SK-N-SH (cell line): ENCODE measurements at places on chromosomes 5 and 9.

DNA sequence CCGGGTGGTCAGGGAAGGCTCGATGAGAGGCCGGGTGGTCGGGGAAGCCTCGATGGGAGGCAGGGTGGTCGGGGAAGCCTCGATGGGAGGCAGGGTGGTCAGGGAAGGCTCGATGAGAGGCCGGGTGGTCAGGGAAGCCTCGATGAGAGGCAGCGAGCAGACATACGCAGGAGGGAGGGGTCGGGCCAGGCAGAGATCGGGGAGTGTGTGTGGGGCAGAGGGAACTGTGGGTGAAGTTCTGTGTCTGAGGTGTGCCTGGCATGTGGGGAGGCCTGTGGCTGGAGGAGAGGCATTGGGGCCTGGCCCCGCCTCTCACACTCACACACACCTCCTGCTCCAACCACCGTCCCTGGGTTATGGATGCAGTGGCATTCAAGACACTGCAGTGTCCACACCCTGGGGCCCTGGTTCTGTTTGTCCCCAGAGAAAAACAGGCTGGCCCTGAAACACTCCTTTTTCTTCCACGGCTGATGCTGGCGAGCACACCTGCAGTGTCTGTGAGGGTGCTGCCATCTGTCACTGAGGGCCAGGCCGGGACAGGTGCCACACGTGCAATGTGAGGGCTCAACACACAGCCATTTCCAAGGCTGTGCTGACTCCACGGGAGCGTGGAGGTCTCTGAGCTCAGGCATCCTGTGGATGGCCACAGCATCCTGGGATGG lies 6.5 kb upstream of the PLEKHG4B start:
- no peak for DNase-seq

DNA sequence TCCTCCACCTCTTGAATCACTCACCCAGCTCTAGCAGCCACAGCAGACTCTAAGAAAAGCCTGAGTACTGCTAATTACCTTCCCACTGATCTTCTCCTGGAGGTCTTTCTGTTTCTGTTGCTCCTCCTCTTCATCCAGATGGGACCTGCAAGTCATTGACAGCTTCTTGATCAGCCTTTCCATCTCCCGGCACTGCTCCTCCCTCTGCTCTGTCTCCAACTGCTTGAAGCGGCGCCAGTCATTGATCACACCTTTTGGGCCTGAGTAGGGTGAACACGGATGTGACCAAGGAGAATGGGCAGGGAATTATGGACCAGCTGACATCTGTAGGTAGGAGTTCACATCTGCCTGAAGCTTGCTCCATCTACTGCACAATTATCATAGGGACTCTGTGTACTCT lies 5.5 kb downstream of the PDCL start:
- no peak for DNase-seq

DNA sequence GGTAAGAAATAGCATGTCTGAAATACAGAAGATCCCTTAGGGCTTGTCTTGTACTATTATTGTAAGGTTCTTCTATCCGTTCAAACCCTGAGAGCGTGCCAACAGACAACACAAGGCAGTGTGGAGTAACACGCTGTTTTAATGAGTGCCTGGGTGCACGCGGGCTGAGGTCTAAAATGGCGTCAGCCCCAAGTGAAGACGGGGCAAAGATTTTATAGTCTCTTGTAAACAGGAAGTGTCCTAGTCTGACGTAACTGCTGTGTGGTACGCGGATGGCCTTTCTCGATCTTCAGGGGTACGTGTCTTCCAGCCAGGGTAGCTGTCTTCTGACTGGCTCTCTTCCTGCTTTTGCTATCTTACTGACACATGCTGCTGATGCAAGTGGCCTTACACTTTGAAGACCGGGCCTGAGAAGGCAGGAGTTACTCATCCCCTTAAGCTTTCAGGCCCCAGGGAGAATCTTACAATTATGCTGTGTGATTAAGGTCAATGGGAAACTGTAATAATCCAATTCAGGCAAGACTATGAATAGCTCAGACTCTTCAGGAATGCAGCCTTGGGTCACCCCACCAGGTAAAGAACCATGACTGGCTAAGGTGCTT lies 1812.0 kb upstream of the CDH9 start:
- DNase-seq = no peak

- no peak for DNase-seq
Measured at GRCh38 chr5:43774881-43775399, 172.0 kb downstream of the NNT start.

DNA sequence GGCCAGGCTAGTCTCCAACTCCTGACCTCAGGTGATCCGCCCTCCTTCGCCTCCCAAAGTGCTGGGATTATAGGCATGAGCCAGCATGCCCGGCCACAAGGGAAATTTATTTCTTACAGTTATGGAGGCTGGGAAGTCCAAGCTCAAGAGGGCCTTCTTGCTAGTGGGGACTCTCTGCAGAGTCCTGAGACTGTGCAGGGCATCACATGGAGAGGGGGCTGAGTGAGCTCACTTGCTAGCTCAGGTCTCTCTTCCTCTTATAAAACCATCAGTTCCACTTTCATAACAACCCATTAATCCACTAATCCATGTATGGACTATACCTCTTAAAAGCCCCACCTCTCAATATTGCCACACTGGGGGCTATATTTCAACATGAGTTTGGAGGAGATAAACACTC lies 5.1 kb upstream of the SPIN1 start:
- DNase-seq = no peak

DNA sequence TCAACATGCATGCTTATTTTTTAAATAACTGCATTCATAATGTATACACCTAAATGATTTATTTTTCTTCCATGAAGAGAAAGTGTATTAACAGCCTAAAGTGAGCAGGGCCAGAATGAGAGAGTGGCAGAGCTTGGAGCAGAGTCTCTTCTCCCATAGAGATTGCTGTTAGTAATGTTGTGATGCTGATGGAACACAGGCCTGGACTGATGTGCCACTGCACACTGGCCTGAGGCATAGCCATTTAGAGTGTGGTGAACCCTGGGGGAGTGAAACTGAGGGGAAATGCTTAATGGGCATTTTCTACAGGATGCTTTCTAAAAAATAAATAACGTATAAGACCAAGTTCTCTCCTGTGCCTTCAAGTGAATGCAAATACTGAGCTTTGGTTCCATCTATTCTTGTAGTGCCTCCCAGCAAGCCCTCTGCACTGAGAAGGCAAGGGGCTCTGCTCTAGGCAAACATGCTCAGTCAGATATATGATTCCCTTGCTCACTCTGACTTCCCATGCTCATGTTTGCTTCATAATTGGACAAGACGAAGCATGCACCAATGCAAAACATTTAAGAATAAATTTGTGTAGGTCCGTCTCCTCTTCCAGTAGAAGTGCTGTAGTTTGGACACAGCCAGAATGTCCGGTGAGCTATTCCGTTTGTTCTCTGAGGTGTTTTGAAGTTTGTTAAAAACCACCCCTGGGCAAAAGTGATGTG lies 185.7 kb downstream of the PBX3 start:
- DNase-seq = no peak

- no peak for DNase-seq
Measured at GRCh38 chr5:171596391-171596878, 177.0 kb downstream of the FGF18 start.

- no peak for DNase-seq
Measured at GRCh38 chr5:83527722-83528438, 56.3 kb downstream of the VCAN start.

DNA sequence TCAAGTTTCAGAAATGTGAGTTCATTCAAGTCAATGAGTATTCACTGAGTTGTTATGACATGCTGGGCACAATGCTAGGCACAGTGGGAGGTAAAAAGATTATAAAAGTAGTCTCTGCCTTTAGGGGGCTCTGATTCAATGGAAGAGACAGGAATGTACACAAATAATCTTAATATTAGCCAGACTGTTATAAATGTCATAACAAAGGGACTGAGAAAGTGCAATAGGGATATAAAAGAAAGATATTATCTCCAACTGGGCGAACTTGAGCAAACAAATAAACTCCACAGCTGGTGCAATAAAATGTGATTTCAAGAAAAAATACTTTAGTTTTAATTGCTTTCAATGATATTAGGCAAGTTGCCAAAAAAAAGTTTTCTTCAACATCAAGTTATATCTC lies 755.2 kb downstream of the BRINP1 start:
- DNase-seq = no peak

- DNase-seq = no peak
Measured at GRCh38 chr5:103505581-103506305, 56.8 kb downstream of the NUDT12 start.

DNA sequence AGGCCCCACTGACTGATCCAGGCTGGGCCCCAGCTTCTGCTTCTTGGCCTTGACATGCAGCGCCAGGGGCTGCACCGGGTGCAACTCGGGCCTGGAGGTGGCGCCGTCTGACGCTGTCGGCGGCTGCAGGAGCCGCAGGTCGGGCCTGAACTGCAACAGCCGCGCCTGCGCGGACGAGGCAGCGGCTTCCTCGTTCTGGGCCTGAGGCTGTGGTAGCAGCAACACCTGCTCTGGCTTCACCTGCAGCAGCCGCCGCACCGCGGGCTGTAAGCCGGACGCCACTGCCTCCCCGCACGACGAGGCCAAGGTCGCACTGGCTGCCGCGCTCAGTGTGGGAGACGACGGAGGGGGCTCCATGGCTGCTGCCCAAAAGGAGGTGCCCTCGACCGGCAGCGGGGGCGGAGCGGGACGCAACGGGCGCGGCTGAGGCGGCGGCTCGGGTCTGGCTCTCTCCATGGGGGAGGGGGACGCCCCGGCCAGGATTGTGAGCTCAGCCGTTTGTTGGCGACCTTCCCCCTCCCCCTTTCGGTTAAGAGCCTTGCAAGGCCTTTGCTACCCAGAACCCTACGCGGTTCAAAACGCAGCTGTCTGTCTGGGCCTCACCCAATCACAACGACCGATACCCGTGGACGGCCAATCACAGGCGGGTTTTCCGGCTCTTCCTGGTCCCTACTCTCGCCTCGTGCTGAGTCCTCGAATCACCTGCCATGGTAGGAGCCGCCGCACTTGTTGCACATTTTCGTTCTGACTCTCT lies 438 bp downstream of the SOX30 start:
- no peak for DNase-seq

GRCh38 chr9:32573821-32574220 lies 862 bp upstream of the NDUFB6 start:
- no peak for DNase-seq

- no peak for DNase-seq
Measured at GRCh38 chr5:126358525-126358924, 64.7 kb upstream of the GRAMD2B start.

GRCh38 chr9:127778280-127779135 lies at the start of gene SH2D3C:
SH2D3C (minus strand) TSS chr9:127778666; CDS start chr9:127778627, 39 bp downstream.
- no peak for DNase-seq

DNA sequence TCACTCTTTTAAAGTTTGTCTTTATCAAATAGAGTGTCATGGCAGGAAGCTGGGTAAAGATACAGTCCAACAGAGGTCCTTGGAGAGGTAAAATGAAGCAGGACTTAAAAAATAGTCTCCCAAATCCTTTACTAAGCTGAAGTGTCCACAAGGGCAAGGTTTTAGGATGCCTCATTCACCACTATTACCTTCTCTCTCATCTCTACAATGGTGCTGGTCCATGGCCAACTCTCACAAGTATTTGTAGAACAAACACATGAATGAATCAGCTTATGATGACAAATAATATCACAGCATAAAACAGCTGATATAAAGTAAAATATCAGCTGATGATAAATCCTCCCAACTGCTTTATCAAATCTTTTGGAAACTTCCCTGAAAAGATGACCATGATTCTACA lies 162.3 kb upstream of the ZNF462 start:
- no peak for DNase-seq

DNA sequence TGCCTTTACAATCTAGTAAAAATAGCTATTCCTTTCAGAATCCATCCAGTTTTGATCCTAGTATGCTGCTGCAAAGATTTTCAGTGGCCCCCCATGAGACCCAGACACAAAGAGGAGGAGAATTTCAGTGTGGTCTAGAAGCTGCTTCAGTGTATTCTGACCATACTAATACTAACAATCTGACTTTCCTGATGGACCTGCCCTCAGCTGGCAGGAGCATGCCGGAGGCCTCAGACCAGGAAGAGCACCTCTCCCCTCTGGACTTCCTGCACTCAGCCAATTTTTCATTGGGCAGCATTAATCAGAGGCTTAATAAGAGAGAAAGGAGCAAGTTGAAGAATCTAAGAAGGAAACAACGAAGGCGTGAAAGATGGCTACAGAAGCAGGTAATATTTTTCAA lies 48.5 kb downstream of the RNF180 start:
- no peak for DNase-seq

- no peak for DNase-seq
Measured at GRCh38 chr9:91207729-91208418, 153.8 kb downstream of the AUH start.

DNA sequence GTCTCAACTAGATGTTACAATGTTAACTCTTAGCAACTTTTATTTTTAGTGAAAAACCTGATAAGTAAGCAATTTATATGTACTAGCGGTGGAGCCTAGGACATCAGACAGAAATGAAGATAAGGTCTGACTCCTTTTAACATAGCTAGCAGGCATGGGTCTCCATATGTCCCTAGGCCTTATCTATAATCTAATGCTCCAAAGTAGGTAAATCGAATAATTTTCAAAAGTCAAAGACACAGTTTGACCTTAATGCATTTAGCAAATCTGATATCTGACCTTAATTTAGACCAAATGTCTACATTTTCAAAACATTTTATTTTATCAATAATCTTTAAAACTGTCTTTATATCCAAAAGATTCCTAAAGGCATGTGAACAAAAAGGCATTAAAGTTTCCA lies 305.0 kb upstream of the CCNH start:
- DNase-seq = peak; percentile 16

DNA sequence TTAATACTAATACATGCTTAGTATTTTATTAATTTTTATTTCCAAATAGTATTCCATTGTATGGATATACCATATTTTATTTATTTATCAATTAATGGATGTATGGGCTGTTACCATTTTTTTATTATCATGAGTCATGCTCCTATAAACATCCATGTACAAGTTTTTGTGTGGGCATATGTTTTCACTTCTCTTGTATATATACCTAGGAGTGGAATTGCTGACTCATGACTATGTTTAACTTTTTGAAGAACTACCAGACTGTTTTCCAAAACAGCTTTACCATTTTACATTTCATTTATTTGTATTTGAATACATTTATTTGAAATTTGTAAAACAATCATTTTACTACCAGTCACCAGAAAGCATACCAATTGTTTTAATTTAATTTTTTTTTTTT lies 14.1 kb upstream of the LRRC19 start:
- DNase-seq = no peak

DNA sequence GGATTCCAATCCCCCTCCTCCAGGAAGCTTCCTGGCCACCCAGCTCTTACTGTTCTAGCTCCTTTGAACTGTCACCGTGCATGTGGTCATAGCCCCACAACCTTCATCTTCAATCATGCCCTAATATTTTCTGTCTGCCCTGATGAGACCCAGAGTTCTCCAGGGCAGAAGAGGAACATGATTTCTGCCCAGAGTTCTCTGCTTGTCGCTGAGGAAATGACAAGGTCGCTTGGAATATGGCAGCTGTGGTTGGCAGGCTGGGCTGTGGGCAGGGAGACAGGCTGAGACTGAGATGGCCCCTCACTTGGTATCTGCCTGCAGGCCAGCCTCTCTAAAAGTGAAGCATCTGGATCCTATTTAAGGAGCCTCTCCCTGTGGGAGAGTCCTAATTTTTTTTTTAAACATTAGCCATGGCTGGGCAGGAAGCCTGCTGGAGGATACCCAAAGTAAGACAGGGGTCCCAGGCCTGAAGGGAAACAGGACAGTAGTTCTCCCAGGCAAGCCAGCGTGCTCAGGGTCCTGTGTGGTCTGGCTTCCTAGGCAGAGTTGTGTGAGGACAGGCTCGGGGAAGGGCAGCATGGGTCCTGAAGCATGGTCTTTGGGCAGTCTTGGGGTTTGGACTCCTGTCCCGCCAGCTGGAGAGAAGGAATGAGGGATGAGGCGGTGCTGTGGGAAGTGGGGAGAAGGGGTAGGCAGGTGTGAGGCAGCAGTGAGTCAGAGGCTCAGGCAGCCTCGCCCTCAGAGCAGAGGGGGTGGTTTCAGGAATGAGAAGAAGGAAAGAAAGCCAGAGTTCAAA lies 242.1 kb downstream of the FSTL4 start:
- no peak for DNase-seq
